NT2/D1 (cell line): ENCODE measurements at places on chromosomes 1 and 21.
A peak's percentile ranks its signal among the peaks of the same experiment; 100 is the strongest.

- no peak for DNase-seq
Measured at GRCh38 chr1:206895837-206896242, 1.4 kb upstream of the IL24 start.

DNA sequence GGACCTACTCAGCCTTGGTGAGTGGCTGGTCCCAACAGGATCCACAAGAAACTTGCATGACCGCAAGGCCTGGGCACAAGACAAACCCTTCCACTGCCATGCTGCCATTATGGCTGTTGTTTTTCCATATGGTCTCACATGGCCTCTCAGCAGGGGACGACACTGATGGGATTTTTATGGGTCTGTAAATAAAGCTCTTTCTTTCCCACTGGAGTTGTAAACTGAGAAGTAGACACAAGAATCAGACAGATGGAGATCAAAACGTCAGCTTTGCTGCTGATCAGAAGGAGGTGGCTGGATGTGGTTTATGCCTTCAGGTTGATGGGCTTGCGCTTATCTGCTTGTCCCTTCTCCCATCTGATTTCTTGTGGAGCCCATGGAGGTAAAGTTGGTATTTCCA lies 138.1 kb upstream of the KCNJ6 start:
- no peak for DNase-seq

DNA sequence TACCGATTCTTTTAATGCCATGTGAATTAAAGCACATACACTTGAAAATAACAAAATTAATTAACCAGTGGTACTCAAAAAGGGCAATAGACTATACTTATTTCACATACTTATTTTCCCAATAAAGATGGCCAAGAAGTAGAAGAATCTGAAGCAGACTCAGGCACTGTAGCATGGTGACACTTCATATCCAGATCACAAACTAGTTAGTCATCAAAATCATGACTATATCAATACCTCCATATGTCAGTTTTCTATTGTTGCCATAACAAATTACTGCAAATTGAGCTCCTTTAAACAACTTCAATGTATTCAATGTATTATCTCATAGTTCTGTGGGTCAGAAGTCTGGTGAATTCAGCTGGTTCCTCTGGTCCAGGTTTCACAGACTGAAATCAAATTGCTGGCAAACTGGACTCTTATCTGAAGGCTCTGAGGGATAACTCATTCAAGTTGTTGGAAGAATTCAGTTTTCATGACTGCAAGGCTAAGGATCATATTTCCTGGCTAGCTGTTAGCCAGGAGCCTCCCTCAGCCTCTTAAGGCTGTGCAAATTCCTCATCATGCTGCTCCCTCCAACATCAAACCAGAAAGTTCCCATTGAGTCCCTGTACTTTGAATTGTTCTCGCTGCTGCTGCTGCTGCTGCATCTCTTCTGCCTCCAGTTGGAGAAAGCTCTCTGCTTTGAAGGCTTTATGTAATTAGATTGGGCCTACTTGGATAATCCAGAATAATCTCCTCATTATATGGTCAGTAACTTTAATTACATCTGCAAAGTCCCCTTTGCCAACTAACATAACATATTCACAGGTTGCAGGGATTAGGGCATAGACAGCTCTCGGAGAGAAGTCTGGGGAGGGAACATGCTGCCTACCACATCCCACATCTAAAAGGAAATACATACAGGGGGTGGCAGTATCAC lies 91.5 kb downstream of the MRPL39 start:
- no peak for DNase-seq

DNA sequence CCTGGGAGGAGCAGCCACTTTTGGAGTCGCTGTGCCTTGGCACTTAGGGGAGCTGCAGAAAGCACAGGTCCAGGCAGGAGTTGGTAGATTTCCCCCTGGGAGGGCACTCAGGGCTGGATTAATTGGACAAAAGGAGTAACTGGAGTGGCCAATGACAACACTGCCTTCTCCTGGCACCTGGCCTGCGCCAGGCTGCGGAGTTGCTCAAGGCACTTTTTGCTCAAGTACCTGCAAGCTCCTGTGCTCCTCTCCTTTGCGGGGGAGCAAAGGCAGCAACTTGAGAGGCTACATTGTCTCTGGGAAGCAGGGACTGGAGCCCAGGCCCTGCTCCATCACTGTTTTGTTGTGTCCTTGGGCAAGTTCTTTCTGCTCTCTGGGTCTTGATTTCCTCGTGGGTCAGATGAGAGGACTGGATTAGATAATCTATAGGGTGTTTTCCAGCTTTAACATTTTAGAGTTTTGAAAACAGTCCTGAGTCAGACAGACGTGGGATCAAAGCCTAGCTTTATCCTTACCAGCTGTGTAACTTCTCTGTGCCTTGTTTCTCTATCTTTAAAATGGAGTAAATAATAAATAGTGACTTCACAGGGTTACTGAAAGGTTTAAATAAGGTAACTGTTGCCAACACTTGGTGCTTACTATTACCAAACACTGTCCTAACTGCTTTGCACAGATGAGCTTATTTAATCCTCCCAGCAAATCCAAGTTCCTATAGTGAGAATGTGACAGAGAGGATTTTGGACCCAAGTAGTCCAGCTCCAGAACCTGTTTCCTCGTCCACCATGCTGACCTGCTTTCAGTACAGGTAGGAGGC lies 18.0 kb upstream of the GRHL3 start:
- DNase-seq = no peak

DNA sequence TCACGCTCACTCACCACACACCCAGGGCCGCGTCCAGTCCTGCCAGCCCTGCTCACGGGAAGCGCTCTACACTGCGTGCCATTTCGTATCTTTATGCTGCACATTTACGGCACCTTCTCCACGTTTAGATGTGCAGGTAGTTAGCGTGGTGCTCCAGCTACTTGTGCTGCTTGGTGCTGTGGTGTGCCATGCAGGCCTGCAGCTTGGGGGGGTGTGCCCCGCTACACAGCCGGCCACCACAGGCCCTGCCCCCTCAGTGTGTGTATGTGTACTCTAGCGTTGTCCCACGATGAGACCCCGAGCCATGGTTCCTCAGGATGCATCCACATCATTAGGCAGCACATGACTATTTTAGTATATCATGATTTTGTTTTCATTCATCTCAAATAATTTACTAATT lies 38.3 kb downstream of the SNAP47 start:
- DNase-seq = no peak

- DNase-seq = no peak
Measured at GRCh38 chr1:183841550-183841949, 36.6 kb downstream of the RGL1 start.

DNA sequence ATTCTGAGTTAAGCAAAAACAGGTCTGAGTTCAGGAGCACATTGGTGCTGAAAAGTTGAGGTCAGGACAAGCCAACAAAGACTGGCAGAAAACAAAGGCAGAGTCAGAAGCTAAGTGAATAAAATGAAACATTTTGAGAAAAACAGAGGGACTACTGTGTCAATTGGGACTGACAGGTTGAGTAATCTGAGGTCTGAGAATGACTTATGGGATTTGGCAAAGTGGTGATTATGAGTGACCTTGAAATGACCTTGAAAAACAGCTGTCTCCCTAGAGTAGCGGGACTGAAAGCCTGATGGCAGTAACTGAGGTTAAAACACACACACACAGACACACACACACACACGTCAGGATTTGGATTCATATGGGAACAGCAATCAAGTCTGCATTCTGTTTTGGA lies 8.8 kb upstream of the COG2 start:
- DNase-seq = no peak

GRCh38 chr1:63034256-63034655 lies 250.3 kb downstream of the ATG4C start:
- DNase-seq = no peak

- no peak for DNase-seq
Measured at GRCh38 chr1:209886219-209886536, 51.8 kb upstream of the SYT14 start.

DNA sequence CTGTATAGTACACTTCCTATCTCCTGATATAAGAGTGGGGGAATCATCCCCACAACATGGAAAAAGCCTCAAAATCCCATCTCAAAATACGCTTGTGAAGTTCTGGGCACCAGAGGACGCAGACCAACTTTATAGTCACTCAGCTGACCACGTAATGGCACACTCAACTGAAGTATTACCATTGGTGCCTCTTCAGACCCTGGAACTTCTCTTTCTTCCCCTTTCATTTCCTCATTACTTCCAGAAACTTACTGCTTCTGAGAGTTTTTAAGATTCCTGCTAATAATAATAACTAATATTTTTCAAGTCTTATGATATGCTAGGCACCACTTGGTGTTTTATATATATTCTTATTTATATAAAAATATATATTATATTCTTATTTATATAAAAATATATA lies 202.6 kb downstream of the PTPRC start:
- DNase-seq = no peak

- DNase-seq = no peak
Measured at GRCh38 chr1:116457946-116458604, 85.0 kb downstream of the ATP1A1 start.

GRCh38 chr1:95132762-95133161 lies 15.6 kb downstream of the TLCD4 start:
- no peak for DNase-seq

GRCh38 chr1:59699227-59699847 lies 115.4 kb upstream of the HOOK1 start:
- peak; percentile 47 for DNase-seq

DNA sequence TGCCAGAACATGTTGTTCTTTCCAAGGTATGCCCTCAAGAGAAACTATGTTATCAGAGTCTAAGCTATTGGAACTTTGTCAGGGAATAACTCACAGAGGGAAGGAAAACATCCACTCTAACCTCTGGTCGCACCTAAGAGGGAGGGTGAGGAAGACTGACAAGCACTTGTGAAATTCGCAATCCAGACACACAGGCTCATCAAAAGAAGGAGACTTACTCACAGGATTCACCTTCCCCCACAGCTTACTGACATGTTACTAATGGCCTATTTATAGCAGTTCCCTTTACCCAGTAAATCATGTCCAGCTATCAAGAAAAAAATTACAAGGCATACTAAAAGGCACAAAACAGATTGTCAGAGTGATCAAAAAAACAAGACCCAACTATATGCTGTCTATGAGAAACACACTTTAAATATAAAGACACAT lies 36.9 kb downstream of the WDR64 start:
- no peak for DNase-seq

GRCh38 chr21:44658913-44659595 lies 1.3 kb downstream of the KRTAP12-3 start:
- DNase-seq = no peak

GRCh38 chr1:103441342-103441741 lies 84.2 kb upstream of the RNPC3 start:
- DNase-seq = no peak

DNA sequence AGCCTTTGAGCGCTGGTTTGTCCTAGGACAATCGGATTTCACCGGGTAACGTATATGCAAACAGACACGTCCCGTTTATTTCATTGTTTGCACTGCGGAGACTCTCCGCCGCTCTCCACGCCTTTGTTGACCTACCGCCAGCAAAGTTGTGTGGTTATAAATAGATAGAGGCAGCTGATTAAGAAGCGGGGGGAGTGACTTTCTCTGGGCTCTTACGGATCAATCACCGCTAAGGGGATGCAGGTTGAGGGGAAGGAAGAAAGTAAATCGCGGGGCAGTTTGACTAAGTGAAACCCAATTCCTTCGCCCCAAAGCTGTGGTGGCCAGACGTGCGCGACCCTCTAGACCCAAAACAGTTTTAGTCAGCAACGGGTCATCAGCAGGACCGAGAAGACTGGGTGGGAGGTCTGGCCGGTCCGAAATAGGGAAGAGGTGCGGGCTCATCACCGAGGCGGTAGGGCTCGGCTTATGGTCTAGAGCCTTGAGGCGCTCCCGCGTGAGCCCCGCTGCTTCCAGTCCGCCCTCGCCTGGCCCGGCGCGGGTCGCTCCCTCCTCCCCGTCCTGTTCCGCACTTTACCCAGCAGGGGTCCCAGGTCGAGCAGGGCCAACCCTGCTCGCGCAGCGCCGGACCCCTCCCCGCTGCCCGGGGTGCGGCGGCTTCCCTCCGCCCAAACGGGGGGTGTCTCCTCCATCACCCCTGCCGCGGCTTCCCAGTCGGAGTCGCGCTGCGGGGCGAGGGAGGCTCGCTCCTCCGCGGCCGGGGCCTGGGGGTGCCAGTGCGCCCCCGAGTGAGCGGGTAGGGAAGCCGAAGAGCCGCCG lies 120.8 kb upstream of the RRP15 start:
- peak; percentile 75 for DNase-seq

GRCh38 chr1:16116002-16116401 lies 39.9 kb downstream of the EPHA2 start:
- no peak for DNase-seq

DNA sequence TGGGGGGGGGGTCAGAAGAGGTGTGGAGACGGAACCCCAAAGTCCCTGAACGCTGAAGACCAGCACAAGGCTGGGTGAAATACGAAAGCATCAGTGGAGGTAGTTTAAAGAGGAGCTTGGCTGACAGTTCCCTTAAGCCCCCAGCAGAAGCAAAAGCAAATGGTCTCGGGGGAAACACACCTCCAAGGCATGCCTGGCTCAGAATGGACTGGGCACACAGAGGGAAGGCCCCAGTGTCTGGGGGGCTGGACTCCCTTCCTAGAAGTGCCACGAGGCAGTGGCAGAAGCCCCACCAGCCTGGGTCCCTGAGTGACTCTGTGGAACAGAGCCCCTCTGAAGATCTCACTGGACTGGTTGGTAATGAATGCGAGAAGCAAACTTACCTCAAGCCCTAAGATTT lies 43.9 kb downstream of the UBE2G2 start:
- DNase-seq = no peak

DNA sequence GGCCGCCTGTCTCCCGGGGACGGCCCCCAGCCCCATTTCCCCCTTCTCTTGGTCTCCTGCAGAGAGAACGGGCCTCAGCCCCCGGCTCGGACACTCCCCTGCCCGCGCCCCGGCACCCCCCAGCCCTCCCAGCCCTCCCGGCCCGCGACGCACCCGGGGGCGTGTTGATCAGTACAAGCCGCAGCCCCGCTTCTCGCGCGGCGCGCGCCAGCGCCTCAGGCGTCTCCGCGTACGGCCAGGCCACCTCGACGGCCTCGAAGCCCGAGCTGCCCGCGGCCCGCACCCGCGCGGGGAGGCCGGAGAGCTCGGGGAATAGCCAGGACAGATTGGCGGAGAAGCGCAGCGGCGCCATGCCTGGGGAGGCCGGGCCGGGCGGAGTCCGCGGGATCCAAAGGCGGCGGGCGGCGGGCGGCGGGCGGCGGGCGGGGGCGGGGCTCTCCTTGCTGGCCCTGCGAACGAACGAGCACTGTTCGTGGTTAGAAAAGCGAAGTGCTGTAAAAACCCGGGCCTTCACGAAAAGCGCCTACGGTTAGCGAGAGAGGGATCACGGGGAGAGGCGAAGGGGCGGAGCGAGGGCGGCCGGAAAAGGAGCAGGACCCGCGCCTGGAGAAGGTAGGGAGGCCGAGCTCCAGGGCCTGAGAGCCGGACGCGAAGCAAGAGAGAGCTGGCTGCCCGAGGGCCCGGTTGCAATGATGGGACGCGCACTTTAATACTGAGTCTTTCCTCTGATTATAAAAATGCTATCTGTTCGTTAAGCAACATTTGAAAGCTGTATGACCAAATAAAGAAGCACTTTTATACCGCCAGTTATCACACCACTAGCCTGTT lies at the start of gene HYI:
Gene HYI (minus strand): TSS at position 490 of the 828 bp plus-strand sequence. CDS start 138 bp downstream, at position 352.
- DNase-seq = peak; percentile 87
